ENCODE measurements at places on chromosomes 1 and 21.

GRCh38 chr1:248812736-248813425 is 12.8 kb downstream of the SH3BP5L start:
- DNase-seq = no peak

DNA sequence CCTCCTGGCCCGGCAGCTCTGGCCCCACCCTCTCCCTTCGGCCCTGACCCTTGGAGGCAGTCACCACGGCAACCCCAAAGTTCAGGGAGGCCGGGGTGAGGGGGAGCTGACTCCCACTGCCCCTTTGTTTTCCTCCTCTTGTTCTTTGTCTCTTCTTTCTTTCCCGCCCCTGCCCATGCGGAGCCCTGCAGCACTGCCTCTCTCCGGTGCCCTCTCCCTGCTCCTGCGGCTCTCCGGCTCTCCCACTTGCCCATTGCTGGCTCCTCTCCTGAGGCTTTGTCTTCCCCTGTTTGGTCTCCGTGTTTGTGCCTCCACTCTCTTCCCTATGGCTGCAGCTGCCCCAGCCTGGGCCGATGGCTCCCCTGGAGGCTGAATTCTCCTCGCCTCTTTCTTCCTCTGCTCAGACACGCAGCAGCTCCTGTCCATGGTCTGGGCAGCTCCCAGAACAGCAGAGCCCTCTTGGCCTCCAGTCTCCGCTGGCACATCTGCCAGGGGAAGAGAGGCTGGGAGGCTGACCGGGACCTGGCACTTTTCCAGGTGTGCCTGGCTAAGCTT is 5.8 kb downstream of the CELSR2 start:
- DNase-seq = no peak

- DNase-seq = no peak
Measured at GRCh38 chr1:11101347-11101746, 1.7 kb upstream of the EXOSC10 start.

GRCh38 chr21:44699502-44700001 is 2.6 kb downstream of the KRTAP10-12 start:
- no peak for DNase-seq

DNA sequence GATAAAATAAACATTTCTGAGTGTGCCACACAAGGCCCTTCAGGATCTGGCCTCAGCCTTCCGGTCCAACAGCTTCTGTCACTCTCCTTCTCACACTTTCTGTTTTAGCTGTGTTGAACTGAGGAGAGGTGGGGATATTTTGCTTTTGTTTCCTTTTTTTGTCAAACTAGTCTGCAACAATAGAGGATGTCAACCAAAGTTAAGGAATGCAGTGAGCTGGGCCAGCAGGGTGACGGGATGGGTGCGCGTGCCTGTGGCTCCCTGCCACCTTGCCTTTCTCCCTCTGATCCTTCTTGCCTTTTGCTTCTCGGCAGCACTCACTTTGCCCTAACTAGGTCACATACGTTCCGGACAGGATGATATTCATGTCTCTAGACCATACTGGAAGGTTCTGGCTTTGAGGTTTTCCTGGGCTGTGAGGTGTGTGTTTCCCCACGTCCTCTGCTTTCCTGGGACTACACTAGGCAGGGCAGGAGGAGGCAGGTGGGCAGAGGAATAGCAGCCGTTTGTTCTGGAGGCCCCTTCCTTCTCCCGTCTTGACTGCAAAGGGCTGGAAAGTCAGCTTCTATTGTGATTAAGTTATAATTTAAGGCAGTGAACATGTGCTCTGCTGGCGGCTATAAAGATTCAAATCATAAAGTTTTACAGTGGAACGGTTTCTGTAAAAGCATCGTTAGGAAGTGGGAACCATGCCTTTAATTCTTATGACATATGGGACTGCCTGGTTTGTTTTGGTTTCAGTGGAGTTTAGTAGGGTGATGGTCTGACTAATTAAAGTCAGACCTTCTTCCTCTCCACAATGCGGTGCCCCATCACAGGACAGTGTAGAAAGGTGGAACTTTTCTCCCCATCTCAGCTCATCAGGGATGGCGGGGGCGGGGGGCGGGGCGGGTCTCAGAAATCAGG is 67.8 kb downstream of the RNF220 start:
- DNase-seq = no peak

DNA sequence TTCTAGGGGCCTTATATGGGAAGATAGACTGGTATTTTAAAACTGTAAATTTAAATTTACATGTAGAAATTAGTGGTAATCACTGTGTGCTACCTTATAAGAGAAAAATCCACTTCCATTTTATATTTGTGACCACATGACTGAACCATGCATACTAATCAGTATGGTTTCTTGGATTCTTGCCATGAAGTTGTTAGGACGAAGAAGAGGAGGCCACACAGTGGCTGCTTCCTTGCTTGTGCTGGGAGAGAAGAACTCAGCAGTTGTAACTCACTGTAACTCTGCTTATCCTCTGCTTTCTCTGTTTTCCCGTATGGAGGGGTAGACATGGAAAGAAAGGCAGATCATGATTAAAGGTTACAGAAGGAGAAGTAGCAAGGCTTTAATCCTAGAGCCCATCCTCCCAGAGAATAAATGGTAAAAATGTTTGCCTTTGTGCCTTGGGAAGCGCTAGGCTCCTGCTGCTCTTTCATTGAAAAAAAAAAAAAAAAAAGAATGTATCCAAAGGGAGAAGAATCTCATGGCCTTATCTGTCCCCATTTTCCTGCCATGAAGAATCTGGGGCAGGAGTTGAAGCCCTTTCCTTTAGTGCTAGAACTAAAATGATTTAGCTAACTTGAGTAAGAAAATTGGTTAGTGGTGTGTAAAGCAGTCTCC is 32.4 kb downstream of the KCTD3 start:
- no peak for DNase-seq

DNA sequence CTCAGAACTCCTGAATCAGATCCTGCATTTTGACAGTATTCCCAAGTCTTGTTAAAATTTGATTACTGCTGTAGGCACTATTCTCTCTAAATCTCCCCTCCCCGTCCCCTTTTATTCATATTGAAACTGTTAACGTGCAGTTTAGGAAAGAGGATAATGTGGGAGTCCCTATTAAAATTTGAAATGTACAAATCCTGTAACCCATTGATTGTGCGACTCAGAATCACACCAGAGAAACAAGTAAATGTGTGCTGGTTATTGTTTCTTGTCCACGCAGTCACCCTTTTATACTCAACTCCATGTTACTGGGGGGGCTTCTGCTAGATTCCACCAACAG is 584 bp upstream of the LTN1 start:
- no peak for DNase-seq

GRCh38 chr1:5436808-5437207 is 555.4 kb downstream of the NPHP4 start:
- DNase-seq = no peak

DNA sequence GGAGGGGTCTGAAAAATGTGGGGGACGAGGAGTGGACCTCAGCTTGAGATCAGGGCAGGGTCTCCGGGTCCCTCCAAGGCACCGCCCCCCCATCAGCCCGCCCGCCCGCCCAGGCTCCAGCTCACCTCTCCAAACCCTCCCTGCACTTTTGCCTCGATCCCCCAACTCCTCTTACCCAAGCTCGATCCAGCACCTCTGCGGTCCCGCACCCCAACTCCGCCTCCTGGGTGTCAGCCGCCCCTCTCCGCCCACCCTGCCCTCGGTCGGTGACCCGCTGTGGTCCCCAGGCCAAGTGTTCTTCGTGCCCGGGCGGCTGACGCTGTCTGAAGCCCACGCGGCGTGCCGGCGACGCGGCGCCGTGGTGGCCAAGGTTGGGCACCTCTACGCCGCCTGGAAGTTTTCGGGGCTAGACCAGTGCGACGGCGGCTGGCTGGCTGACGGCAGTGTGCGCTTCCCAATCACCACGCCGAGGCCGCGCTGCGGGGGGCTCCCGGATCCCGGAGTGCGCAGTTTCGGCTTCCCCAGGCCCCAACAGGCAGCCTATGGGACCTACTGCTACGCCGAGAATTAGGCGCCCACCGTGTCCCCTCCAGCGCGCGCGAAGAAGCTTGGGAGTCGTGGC is 5.7 kb downstream of the HAPLN2 start:
- no peak for DNase-seq

DNA sequence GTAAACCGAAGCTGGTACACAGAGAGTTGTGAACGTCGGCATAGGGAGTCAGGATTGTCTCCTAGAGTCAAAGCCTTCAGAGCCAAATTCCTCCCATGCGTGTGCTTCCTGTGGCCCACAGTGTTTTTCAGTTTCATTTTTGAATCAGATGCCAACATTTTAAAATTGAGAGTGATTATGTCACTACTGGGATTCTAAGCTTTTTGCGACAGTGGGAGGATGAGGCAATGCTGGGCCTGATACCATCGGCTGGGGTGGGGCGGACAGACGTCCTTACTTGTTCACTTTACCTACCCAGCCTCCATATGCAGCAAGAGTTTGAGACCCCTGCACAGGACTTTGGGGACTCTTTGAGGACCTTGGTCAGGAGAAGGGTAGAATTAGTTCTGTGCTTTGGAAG is 1.3 kb upstream of the KLHDC7A start:
- DNase-seq = no peak

GRCh38 chr21:15199414-15200383 is 134.9 kb upstream of the NRIP1 start:
- peak; percentile 15 for DNase-seq

GRCh38 chr1:89602871-89603404 is 30.0 kb upstream of the LRRC8C start:
- DNase-seq = no peak

- DNase-seq = no peak
Measured at GRCh38 chr1:205670611-205671430, 9.5 kb downstream of the SLC45A3 start.

DNA sequence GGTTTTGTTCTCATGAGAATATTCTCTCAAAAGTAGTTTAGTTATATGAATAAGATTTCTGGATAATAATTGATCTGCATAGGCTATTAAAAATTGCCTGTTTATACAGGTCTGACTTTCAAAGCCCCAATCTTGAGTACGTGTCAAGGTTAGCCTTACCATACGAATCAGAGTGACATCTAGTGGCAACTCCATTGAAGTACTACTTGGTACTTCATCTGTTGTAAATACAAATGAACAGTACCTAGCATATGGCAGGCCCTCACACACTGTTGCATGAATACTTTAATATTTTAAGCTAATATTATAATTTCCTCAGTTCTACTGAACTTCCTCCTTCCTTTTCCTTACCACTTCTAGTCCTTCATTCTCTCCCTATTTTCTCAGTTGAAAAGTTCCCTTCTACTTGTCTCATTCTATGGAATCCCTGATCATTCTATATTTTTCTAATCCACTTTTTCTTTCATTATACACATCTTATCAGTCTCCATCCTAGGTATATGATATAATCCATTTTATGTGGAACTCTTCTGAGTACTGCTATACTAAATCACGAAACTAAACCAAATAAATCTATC is 101.2 kb downstream of the AKT3 start:
- DNase-seq = peak; percentile 66

DNA sequence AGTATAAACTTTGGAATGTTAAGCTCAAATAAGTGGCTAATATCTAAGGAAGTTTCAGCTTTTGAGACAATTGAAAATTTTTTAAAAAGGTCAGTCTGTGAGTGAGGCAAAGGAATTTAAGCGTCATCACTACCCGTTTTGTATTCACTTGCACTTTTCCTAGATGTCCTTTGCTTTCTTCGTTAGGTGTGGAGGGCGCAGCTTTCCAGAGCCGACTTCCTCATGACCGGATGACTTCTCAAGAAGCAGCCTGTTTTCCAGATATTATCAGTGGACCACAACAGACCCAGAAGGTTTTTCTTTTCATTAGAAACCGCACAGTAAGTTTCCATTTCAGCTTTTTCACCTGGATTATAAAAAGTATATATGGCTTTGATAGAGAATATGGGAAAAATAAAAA is 30.9 kb downstream of the KDM1A start:
- no peak for DNase-seq

DNA sequence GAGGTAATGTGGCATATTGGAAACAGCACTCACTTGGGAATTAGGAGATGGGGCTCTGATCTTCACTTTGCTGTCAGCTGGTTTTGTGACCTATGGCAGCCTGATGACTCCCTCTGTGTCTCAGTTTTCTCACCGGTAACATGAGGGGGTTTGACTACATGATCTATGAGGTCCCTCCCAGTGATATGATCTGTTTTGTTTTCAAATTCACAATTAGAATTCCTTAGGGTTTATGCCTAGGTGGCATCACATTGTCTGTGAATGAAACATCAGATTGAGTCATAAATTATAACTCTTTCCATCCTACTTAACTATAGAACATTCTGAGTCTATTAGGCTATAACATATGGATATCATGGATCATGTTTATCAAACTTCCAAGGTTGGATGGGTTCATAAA is 386.6 kb downstream of the PTBP2 start:
- no peak for DNase-seq

GRCh38 chr1:28855469-28855951 is 43.5 kb downstream of the OPRD1 start:
- peak; percentile 7 for DNase-seq

DNA sequence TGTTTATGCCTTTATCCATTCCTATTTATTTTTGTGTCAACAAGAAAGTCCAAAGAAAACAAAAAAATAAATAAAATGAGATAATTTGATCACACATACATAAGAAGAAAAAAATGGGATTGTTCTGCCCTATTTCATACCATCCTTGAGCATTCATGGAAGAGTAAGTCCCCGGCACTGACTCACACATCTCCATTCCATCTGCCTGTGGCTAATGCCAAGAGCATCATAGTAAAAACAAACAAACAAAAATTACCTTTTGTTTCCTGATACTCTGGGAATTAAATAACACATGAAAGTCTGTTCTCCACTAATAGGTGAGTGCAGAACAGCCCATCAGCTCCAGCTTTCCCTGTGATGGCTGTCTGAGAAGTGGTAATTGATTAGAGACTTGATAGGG is 48.1 kb upstream of the BACE2 start:
- DNase-seq = no peak

GRCh38 chr1:117077267-117077666 is 17.1 kb downstream of the TTF2 start:
- DNase-seq = peak; percentile 39

GRCh38 chr1:231757101-231757404 is 130.5 kb downstream of the DISC1 start:
- DNase-seq = no peak

GRCh38 chr1:233664253-233664652 is 50.3 kb downstream of the KCNK1 start:
- no peak for DNase-seq

DNA sequence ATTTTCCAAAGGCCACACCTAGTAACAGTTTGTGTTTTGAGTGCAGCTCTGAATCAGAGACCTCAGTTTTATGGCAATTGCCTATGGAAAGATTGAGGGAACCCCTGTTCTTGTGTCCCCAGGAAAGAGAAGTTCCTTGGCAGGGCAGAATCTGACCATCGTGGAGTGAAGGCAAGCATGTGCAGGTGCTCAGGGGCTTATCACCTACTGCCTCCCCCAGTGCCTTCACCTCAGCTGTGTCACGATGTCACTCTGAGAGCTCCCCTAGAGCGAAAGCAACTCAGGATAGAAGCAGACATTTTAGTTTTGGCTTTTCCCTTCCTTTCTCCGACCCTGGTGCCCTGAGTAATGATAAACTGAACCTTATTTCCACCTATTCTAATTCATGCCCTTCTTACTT is 1.8 kb upstream of the SPRR1A start:
- no peak for DNase-seq

Measured in inflammatory macrophage (primary cell).